ENCODE measurements at places on chromosomes 7 and 10.

GRCh38 chr10:4067931-4068561 is 283.0 kb upstream of the KLF6 start:
- no peak for DNase-seq

- DNase-seq, result no peak
Measured at GRCh38 chr10:64586934-64587503, 1065.8 kb downstream of the REEP3 start.

- no peak for DNase-seq
Measured at GRCh38 chr7:82274681-82275080, 168.9 kb downstream of the CACNA2D1 start.

GRCh38 chr7:131861620-131862346 is 305.4 kb upstream of the PODXL start:
- DNase-seq, result no peak

- no peak for DNase-seq
Measured at GRCh38 chr7:75995052-75995471, 667 bp upstream of the TMEM120A start.

DNA sequence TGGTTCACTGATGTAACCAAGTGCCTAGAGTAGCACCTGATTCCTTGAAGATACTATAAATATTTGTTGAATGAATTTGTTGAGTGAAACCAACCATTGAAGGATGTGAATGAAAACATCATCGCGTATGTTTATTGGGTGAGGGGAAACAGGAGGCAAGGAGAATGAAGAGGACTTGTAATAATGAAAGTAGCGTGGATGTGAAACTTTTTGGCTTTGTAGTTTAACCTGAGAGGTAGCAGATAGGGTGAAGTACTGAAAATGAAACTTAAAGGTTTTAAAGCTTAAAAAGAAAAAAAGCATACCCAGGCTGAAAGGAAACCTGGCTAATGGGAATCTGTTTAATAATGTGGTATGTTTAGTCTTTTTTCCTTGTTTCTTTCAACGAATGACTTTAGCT is 5.2 kb downstream of the CCNY start:
- DNase-seq, result no peak

GRCh38 chr10:43380610-43381222 is 9.3 kb downstream of the FXYD4 start:
- DNase-seq, result no peak

Measured in NCI-H187 treated with DMSO at 0.1 percent for 48 hours (cell line).